Colonic mucosa (tissue), 4 donors: ENCODE measurements at places on chromosomes 13 and 19. TPM values are rescaled to one million over a fixed set of nuclear protein-coding genes. Genes with fewer than 3 reads are reported as not detected.

ZNF160 gene
- 20.9 TPM for total RNA-seq

DNA sequence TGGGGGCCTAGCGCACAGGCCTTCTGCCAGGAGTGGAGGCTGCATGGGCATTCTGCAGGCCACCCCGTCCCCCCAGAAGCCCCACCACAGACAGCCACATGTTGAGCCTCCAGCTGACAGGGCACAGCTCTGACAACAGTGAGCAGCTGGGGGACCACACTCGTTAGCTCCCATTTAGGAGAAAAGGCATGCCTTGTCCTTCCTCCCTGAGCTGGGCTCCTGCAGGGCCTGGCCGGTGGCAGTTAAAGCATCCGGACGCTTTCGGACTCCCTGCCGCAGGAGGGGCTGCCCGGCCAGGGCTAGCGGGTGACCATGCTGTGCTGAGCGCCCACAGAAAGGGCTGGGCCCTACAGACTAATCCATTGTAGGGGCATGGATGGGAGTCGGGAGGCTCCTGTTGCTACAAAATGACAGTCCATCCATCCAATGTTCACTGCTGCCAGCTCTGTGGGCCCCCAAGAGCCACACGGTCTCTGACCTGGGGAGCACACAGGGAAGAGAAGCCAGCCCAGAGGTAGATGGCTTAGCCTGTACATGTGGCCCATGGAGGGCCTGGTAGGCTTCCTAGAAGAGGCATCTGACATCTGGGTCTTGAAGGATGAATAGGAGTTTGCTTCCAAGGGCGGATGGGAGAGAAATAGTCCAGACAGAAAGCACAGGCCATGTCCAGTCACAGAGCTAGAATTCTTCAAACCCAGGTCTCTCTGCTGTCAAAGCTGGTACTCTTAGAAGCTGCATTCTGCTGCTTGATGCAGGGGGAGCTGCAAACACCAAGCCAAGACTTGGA lies 116.5 kb upstream of the VSTM2B start:
- no peak overlapping the region for H3K4me3 ChIP-seq
- H3K27ac ChIP-seq, result no peak overlapping the region
- H3K27me3 ChIP-seq, result no peaks in the 10 kb centered on the region
- no peaks in the 10 kb centered on the region for H3K4me1 ChIP-seq
- DNase-seq, result no peak
- no peaks in the 10 kb centered on the region for H3K36me3 ChIP-seq

CASP14 gene
- total RNA-seq, result not detected

DNA sequence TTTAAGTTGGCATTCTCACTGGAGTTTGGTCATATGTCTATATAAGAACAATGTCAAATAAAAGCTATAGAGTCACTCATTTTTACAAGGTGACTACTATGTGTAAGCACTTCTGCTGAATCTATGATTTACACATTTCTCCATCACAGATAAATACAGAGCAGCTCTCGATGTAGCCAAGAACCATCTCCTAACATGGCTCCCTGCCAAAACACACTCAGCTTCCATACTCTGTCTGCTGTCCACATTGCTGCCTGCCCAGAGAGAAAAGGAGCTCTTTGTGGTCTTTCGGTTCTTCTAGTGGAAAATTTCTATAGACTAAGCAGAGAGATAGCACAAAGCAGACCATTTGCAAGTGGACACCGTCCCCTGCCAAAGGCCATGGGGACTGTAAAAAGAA lies 190.9 kb upstream of the KLF12 start:
- no peaks in the 10 kb centered on the region for H3K4me1 ChIP-seq
- H3K27ac ChIP-seq, result no peak overlapping the region
- H3K4me3 ChIP-seq, result no peak overlapping the region
- H3K36me3 ChIP-seq, result no peaks in the 10 kb centered on the region

FUZ gene
- total RNA-seq, result 7.4 TPM

MEDAG gene
- total RNA-seq, result 0.62 TPM

PPP1R12C gene
- 112 TPM for total RNA-seq
